Right lobe of liver (tissue), 6 donors: ENCODE measurements at places on chromosomes 13 and 19. TPM values are rescaled to one million over a fixed set of nuclear protein-coding genes. Genes with fewer than 3 reads are reported as not detected.

The FCGBP gene
- 4.6 TPM for total RNA-seq

The DOCK9 gene
- total RNA-seq = 18.8 TPM

The NECTIN2 gene
- 84.5 TPM for total RNA-seq

The ZNF446 gene
- total RNA-seq = 4.4 TPM

The PRTN3 gene
- total RNA-seq = not detected

The PSG3 gene
- total RNA-seq = not detected

The MBD3 gene
- total RNA-seq = 72.1 TPM

The CBLC gene
- 15.6 TPM for total RNA-seq

The KLK2 gene
- not detected for total RNA-seq

The GPC5 gene
- 0.99 TPM for total RNA-seq

The CGB5 gene
- not detected for total RNA-seq

The ZNF160 gene
- 13.3 TPM for total RNA-seq

DNA sequence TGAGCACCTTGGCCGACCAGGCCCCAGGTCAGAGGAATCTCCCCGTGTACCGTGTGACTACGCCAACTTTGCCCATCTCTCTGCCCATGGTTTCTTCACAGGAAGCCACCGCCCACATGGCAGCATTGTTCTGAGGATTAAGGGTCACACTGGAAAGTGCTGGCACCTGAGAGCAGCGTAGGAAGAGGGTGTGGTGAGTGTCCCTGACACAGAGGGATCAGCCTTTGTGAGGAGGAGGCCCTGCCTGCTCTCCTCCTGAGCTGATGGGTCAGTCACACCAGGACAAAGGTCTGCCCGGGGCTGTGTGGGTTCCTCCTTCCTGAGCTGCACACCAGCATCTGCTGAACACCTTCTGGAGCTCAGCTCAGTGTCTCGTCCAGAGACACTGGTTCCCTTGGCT is 32.2 kb upstream of the SLC15A1 start:
- DNase-seq = no peak
- peaks cover 13% of the 10 kb centered on the region for H3K4me1 ChIP-seq
- H3K36me3 ChIP-seq = no peaks in the 10 kb centered on the region
- no peak overlapping the region for H3K4me3 ChIP-seq

GRCh38 chr13:94764576-94765321 is 52.4 kb upstream of the SOX21 start:
- no peaks in the 10 kb centered on the region for H3K27me3 ChIP-seq
- H3K4me3 ChIP-seq = no peak overlapping the region
- H3K4me1 ChIP-seq = no peaks in the 10 kb centered on the region
- no peak for DNase-seq

DNA sequence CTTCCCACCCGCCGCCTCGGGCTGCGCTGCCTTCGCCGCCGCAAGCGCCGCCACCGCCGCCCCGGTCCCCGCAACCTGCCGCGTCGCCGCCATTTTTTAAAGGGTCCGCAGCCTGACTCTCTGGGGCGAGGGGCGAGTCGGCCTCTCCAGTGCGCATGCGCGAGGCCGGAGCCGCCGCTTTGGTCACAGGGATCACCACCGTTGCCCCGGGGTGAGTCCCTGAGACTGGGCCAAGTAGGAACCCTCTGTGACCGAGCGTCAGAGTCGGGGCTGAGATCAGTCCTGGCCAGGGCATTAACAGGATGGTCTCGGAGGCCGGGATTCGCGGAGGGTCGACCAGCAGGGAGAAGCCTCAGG is 42.6 kb downstream of the ZNF146 start:
- peak overlapping the region; percentile 42 for H3K4me3 ChIP-seq
- no peak for DNase-seq
- H3K27me3 ChIP-seq = no peaks in the 10 kb centered on the region
- H3K27ac ChIP-seq = peak overlapping the region; percentile 29
- H3K4me1 ChIP-seq = no peaks in the 10 kb centered on the region

DNA sequence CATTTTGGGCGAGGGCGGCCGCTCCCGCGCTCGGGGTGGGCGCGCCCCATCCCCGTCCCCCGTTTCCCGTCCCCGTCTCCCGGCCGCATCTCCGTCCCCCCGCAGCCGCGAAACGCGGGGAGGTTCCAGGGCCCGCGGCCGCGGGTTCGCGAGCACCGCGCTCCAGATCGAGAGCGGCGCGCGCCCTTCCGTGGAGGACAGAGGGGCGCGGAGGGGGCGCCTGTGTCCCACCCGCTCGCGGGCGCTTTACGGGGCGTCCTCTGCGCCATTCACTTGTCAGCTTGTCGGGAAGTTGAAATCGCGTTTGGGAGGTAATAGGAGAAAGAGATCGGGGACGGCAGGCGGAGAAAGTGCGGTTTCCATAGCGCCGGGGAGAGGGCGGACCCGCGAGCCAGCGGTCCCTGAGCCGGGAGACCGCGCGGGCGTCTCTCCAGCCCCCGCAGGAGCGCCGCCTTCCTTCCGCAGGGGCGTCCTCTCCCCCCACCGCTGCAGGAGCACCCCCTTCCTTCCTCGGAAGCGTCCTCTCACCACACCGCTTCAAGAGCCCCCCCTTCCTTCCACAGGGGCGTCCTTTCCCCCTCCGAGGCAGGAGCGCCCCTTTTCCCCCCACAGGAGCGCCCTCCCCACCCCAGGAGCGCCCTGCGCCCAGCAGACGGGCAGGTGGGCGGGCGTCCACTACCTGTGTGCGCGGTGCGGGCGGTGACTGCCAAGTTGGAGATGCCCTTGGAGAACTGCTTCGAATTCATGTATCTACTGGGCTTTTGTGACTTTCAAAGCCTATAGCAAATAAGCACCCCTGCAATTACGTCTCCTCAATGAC is 962 bp upstream of the IRS2 start:
- H3K36me3 ChIP-seq = no peaks in the 10 kb centered on the region
- H3K4me1 ChIP-seq = peaks cover 32% of the 10 kb centered on the region
- H3K4me3 ChIP-seq = peak overlapping the region; percentile 74
- H3K27me3 ChIP-seq = no peaks in the 10 kb centered on the region
- DNase-seq = peak; percentile 62

DNA sequence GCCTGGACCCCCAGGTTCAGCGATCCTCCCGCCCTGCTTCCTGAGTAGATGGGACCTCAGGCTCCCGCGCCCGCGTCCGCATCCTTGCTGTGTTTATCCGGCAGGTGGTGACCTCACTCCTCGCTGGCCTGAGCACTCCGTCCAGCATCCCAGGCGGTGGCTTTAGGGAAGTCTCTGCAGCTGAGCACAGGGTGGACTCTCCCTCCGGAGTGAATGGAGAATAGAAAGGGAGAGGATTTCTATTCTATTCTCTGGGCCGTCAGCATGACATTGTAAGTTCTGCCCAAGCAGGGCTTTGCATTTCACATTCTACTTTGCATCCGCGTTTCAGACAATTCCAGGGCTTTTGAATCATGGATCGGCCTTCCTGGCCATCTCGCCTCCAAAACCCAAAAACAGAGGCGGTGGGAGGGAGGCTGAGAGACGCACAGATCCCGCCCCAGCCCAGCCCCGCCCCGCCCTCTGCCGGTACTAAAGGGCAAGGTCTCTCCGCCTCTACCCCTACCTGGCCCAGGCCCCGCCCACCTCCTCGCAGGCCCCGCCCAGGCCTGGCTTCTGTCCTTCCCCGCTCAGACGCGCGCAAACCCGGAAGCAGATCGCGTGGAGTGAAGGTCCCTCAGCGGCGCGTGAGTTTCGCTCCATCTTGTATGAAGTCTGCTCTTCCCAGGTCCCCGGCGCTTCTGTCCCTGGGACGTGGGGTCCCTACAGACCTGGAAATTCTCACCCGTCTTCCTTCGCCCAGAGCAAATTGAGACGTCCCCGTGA is at the start of gene ZNF525:
Gene ZNF525, plus strand, starts transcription at position 572 of the 765 bp plus-strand sequence. CDS start 6,577 bp downstream, outside the sequence.
- H3K27ac ChIP-seq = no peak within 1 kb of the TSS
- H3K36me3 ChIP-seq = no peaks in the 10 kb centered on the region
- H3K4me3 ChIP-seq = peak within 1 kb of the TSS; percentile 32
- H3K4me1 ChIP-seq = no peaks in the 10 kb centered on the region
- no peaks in the 10 kb centered on the region for H3K27me3 ChIP-seq
- peak; percentile 86 for DNase-seq

DNA sequence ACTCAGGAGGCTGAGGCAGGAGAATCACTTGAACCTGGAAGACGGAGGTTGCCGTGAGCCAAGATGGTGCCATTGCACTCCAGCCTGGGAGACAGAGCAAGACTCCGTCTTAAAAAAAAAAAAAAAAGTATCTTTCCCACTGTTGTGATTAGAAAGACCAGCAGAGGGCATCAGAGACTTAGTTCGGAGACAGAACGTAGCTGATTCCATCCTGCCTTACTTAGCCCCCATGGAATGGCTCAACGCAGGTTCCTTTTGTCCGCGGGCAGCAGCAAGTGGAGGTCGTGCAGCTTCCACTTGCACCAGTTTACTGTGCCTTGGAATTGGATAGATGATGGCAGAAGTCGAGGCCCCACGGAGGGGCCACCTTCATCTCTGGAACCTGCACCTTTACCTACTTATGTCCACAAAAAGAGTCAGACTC is 8.1 kb downstream of the TIMM29 start:
- DNase-seq = no peak
- no peak overlapping the region for H3K4me3 ChIP-seq
- H3K27ac ChIP-seq = no peak overlapping the region
- H3K36me3 ChIP-seq = no peaks in the 10 kb centered on the region

DNA sequence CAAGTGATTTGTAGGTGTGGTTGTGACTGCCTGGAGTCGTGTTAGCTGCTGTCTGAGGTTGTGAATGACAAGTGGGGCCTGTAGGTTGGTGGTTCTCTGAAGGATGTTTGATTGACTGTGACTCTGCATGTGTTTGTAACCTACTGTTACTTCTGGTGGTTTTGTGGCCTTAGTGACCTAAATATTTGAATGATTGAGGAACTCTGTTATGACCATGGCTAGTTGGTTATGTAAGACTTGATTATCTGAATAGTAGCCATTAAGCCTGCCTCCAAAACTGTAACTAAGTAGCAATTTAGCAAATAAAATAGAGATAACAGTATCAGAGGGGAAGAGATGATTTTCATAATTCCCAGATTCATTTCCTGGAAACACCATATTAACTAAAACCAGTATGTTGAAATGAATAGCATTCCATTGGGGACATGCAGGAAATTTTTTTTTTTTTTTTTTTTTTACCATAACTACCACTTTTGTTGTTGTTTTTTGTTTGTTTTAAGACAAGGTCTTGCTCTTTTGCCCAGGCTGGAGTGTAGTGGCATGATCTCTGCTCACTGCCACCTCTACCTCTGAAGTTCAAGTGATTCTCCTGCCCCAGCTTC is 865 bp downstream of the ZNF382 start:
- H3K4me3 ChIP-seq = peak overlapping the region; percentile 56
- no peaks in the 10 kb centered on the region for H3K36me3 ChIP-seq
- no peak for DNase-seq
- H3K27ac ChIP-seq = no peak overlapping the region

DNA sequence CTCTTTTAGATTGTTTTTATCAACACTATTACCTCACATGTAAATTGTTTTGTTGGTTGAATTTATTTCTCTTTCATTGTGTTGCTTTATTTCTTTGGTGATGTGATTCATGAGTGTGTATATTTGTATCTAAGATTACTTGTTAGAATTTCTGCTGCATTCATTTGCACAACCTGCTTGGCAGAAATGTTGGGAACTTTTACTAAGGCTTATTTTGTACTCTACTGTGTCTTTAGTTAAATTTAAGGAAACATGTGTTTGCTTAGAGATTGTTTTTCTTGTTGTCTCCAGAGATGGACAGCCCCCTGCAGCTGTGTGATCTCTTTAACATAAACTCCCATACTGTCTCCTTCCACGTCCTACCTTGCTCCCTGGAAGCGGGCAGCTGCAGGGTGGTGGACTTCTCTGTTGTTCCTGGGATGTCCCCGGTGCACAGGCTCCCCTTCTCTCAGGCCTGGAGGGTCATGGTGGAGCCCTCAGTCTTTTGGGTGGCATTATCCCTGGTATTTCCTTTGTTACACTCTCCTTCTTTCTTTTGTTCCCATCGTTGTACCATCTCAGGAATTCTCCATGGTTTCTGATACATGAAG is 212.0 kb upstream of the SPRY2 start:
- H3K36me3 ChIP-seq = no peaks in the 10 kb centered on the region
- no peak for DNase-seq
- H3K4me3 ChIP-seq = no peak overlapping the region
- H3K27me3 ChIP-seq = no peaks in the 10 kb centered on the region
- no peak overlapping the region for H3K27ac ChIP-seq
- H3K4me1 ChIP-seq = peaks cover 7% of the 10 kb centered on the region

- H3K27me3 ChIP-seq = no peaks in the 10 kb centered on the region
- no peak for DNase-seq
- no peak overlapping the region for H3K27ac ChIP-seq
- H3K4me3 ChIP-seq = no peak overlapping the region
- no peaks in the 10 kb centered on the region for H3K4me1 ChIP-seq
Observed at GRCh38 chr13:104014803-104015645, 948.8 kb upstream of the SLC10A2 start.

- H3K4me1 ChIP-seq = no peaks in the 10 kb centered on the region
- H3K27me3 ChIP-seq = no peaks in the 10 kb centered on the region
- H3K27ac ChIP-seq = no peak overlapping the region
- no peak for DNase-seq
Observed at GRCh38 chr19:16715611-16716010, 4.0 kb upstream of the NWD1 start.

DNA sequence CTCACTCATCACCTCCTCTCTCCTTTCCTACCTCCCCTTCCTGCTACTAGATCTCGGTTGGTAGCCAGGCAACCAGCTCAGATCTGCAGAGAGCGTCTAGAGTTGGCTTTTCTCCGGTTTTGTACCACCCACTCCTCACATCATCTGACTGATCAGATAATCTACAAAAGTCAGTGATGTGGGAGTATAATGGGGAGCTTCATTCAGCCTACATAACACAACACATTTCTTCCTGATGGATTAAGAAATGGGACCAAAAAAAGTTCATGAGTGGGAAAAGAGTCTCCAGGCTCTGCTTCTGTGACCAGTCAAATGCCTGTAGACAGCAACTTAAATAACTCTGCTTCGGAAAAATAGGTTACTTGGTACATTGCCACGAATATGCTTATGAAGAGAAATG is 279.8 kb downstream of the DCLK1 start:
- H3K27me3 ChIP-seq = no peaks in the 10 kb centered on the region
- DNase-seq = no peak
- H3K27ac ChIP-seq = no peak overlapping the region
- H3K4me3 ChIP-seq = no peak overlapping the region

GRCh38 chr19:48926909-48927308 is 6.6 kb upstream of the DHDH start:
- no peak overlapping the region for H3K27ac ChIP-seq
- no peak for DNase-seq
- peaks cover 3% of the 10 kb centered on the region for H3K36me3 ChIP-seq
- no peaks in the 10 kb centered on the region for H3K27me3 ChIP-seq
- H3K4me1 ChIP-seq = no peaks in the 10 kb centered on the region

DNA sequence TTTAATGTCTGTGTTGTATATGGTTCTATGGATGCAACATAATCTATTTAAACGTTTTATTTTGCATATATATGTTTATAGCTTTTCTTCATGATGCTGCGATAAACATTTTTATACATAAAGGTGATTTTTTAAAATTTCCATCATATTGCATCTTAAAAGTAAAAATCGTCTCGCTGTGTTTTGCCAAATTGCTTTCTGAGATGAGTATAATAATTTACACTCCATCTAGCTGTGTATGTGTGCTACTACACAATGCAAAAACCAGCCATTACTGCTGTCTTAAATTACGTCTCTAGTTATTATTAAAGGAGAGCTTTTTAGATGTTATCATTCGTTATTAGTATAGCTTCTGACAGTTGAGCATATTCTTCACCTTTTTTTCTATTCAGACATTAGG is 37.2 kb downstream of the METTL21C start:
- H3K36me3 ChIP-seq = peaks cover 7% of the 10 kb centered on the region
- no peak for DNase-seq
- H3K4me3 ChIP-seq = no peak overlapping the region
- no peaks in the 10 kb centered on the region for H3K4me1 ChIP-seq
- no peaks in the 10 kb centered on the region for H3K27me3 ChIP-seq
- H3K27ac ChIP-seq = no peak overlapping the region

- H3K4me3 ChIP-seq = no peak overlapping the region
- DNase-seq = no peak
- no peaks in the 10 kb centered on the region for H3K36me3 ChIP-seq
Observed at GRCh38 chr13:97215325-97215724, 6.8 kb upstream of the MBNL2 start.
